ENCODE measurements at places on chromosomes 1 and 21. TPM values are rescaled to one million over a fixed set of nuclear protein-coding genes. Genes with fewer than 3 reads are reported as not detected.
A peak's percentile ranks its signal among the peaks of the same experiment; 100 is the strongest.

DNA sequence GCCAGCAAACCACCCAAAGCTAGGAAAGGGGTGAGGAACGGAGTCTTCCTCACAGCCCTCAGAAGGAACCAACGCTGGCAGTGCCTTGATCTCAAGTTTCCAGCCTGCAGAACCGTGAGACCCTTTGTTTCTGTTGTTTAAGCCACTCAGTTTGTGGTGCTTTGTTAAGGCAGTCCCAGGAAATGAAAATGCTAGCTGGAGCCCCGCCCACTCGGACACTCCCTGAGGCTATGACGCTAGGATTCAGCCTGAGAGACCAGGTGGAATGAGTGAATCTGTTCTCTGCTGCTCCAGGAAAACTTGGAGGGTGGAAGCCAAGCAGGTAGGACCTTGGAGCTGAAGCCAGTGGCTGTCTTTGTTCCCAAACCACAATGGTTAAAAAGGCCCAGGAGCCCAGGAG is 196.5 kb upstream of the POU3F1 start:
- peaks cover 12% of the 10 kb centered on the region for H3K4me1 ChIP-seq
- no peaks in the 10 kb centered on the region for H3K36me3 ChIP-seq
- H3K27ac ChIP-seq: no peak overlapping the region
- peak; percentile 63 for DNase-seq

DNA sequence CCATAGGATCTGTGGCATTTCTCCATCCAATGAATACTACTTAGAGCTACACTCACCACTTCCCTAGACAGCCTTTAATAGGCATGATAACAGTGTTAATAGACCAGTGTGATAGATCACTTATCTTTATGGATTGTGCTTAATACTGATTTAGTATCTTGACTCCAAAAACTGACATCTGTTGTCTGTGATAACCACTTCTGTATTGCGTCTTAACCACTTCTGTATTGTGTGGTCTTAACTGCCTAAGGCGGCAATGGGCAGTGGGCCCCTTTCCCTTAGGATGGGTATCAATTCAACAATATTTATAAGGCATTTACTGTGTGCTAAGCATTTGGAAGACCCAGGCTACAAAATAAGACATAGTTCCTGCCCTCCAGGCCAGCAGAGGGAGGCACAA is 32.0 kb upstream of the RCAN3 start:
- H3K4me1 ChIP-seq: no peaks in the 10 kb centered on the region
- no peak overlapping the region for H3K4me3 ChIP-seq
- H3K36me3 ChIP-seq: peaks cover 47% of the 10 kb centered on the region
- DNase-seq: no peak
- no peak overlapping the region for H3K27ac ChIP-seq

GRCh38 chr1:156682166-156682890 is 5.1 kb upstream of the NES start:
- no peak overlapping the region for H3K4me3 ChIP-seq
- no peaks in the 10 kb centered on the region for H3K27me3 ChIP-seq
- no peak overlapping the region for H3K27ac ChIP-seq
- no peak for DNase-seq
- peaks cover 6% of the 10 kb centered on the region for H3K4me1 ChIP-seq
- no peaks in the 10 kb centered on the region for H3K36me3 ChIP-seq

DNA sequence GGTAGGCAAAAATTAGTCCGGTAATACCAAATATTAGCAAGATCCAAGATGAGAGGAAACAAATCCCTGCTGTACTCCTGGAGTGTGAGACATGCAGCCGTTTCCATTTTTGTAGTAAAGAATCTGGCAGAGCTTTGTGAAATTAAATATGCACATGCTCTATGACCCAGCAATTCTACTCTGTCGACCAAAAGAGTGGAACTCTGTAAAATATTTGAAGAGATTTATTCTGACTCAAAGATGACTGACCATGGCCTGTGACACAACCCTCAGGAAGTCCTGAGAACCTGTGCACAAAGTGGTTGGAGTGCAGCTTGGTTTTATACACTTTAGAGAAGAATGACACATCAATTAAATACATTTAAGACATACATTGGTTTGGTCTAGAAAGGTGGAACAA is 16.2 kb downstream of the HAX1 start:
- H3K27ac ChIP-seq: no peak overlapping the region
- no peaks in the 10 kb centered on the region for H3K36me3 ChIP-seq
- H3K27me3 ChIP-seq: no peaks in the 10 kb centered on the region
- no peak overlapping the region for H3K4me3 ChIP-seq

- H3K4me3 ChIP-seq: no peak overlapping the region
- no peaks in the 10 kb centered on the region for H3K27me3 ChIP-seq
- H3K4me1 ChIP-seq: no peaks in the 10 kb centered on the region
These were observed 82.2 kb upstream of the DPT start for GRCh38 chr1:168811176-168811575.

- peak overlapping the region; percentile 39 for H3K4me3 ChIP-seq
- no peaks in the 10 kb centered on the region for H3K36me3 ChIP-seq
- H3K4me1 ChIP-seq: peaks cover 32% of the 10 kb centered on the region
- no peak for DNase-seq
- H3K27me3 ChIP-seq: peaks cover 60% of the 10 kb centered on the region
These were observed 442 bp upstream of the CSMD2 start for GRCh38 chr1:34165422-34165921.

DNA sequence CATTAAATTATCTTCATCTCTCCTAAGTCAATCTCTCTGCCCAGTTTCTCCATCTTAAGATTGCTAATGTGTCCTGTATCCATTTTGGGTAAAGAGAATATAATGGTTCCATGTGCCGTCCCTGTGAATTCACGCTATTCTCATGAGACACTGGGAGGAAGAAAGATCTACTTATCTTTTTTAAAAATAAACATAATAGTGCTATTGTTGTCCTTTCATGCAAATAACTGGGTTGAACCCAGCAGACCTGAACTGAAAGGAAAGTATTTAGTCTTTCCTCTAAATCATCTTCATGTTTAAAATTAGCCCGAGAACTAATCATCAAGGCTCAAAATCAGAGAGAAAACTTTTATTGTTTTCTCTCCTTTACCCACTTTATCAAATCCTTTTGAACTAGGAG is 22.4 kb downstream of the SLAMF1 start:
- DNase-seq: no peak
- H3K27ac ChIP-seq: no peak overlapping the region
- H3K4me1 ChIP-seq: no peaks in the 10 kb centered on the region

DNA sequence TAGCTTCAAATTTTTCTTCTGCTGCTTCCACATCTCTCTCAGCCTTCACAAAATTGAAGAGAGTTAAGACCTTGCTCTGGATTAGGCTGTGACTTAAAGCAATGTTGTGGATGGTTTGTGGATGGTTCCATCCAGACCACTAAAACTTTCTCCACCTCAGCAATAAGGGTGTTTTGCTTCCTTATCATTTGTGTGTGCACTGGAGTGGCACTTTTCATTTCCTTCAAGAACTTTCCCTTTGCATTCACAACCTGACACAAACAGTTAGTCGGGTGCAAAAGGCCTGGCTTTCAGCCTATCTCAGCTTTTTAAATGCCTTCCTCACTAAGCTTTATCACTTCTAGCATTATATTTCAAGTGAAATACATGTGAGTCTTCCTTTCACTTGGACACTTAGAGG is 30.3 kb downstream of the DENND1B start:
- no peak for DNase-seq
- peaks cover 6% of the 10 kb centered on the region for H3K4me1 ChIP-seq
- H3K27ac ChIP-seq: no peak overlapping the region
- no peaks in the 10 kb centered on the region for H3K36me3 ChIP-seq

- DNase-seq: no peak
- peaks cover 26% of the 10 kb centered on the region for H3K4me1 ChIP-seq
- H3K27me3 ChIP-seq: no peaks in the 10 kb centered on the region
- peak overlapping the region; percentile 83 for H3K27ac ChIP-seq
These were observed 36.9 kb upstream of the EDEM3 start for GRCh38 chr1:184791550-184791900.

DNA sequence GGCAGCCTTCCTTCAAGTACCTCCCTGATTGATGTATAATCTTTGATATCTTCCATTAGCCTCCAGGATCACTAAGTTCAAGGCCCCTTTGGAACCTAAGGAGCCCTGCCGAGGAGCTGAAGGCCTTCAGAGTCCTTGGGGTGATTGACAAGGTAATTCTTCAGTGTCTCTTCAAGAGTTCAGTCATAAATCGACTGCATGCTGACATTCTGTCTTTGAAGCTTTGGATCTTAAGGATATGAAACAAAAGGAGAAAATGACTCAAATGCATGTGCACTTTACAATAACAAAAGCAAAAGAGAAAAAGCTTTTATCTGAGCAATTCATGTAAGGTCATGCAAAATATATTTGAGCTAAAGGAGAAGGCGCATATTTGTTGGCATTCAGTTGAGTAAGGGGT is 125.3 kb downstream of the RPS6KC1 start:
- no peak overlapping the region for H3K27ac ChIP-seq
- no peaks in the 10 kb centered on the region for H3K27me3 ChIP-seq
- peaks cover 30% of the 10 kb centered on the region for H3K36me3 ChIP-seq
- no peak overlapping the region for H3K4me3 ChIP-seq

GRCh38 chr1:245234217-245235081 is 79.7 kb downstream of the KIF26B start:
- no peaks in the 10 kb centered on the region for H3K27me3 ChIP-seq
- H3K27ac ChIP-seq: no peak overlapping the region
- peak; percentile 32 for DNase-seq
- H3K4me3 ChIP-seq: no peak overlapping the region
- no peaks in the 10 kb centered on the region for H3K36me3 ChIP-seq

GRCh38 chr1:211579440-211580302 is 710 bp upstream of the SLC30A1 start:
- DNase-seq: peak; percentile 83
- peaks cover 53% of the 10 kb centered on the region for H3K4me1 ChIP-seq
- peaks cover 14% of the 10 kb centered on the region for H3K36me3 ChIP-seq
- peak overlapping the region; percentile 99 for H3K4me3 ChIP-seq
- H3K27ac ChIP-seq: peak overlapping the region; percentile 97

- H3K27me3 ChIP-seq: no peaks in the 10 kb centered on the region
- no peak overlapping the region for H3K27ac ChIP-seq
- DNase-seq: no peak
- no peaks in the 10 kb centered on the region for H3K4me1 ChIP-seq
- no peak overlapping the region for H3K4me3 ChIP-seq
- no peaks in the 10 kb centered on the region for H3K36me3 ChIP-seq
These were observed 598.6 kb downstream of the AMY1C start for GRCh38 chr1:104348277-104348676.

CLCA4 gene
- total RNA-seq: not detected

C8A gene
- not detected for total RNA-seq

ARHGAP30 gene
- total RNA-seq: 7.5 TPM

Data from stomach (tissue), 19 donors.